Hematopoietic multipotent progenitor cell treated with erythropoietin and hydrocortisone succinate and interleukin-3 and kit ligand, for 8 days (in vitro differentiated cells): ENCODE measurements at places on chromosomes 3 and 15.

DNA sequence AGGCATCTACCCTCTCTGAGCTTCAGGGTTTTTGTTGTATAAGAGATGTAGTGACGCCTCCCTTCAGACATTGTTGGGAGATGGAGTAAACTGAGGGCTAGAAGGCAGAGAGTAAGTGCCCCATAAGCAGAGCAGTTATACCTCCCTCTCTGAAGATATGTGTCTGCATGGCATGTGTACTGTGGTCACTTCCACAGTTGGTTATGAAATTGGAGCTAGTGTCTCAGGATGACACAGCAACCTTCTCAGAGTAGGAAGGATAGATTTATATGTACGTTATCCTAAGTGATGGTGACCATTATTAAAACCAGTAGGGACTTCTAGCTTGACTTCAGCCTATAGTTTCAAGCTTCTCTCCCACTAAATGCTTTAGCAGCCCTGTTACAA is 17.9 kb downstream of the PXK start:
- peak; percentile 20 for DNase-seq

DNA sequence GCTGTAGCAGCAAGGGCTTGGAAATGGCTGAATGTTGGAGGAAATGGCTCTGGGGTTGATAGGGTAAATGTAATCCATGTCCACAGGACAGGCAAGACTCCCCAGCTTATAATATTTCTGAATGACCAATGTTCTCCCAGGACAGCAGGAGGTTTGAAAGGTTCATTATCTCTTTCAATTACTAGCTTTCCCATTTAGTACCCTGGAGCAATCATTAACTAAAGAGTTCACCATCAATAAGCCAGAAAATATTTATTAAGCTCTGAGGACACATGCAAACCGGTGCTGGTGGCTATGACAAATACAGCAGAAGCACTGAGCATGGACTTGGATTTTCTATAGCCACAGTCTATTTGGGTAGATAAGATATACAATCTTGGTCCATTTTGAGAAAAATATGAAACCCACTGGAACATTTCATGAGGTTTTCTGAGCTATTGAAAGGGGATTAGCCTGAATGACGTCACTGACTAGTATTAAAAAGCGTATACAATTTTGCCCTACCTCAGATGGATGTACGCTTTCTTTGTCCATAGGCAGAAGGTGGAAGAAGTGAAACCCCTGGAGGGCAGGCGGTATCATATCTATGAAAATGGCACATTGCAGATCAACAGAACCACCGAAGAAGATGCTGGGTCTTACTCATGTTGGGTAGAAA is 166.2 kb downstream of the CHL1 start:
- DNase-seq = no peak

GRCh38 chr3:81436182-81436581 is 325.3 kb downstream of the GBE1 start:
- no peak for DNase-seq

DNA sequence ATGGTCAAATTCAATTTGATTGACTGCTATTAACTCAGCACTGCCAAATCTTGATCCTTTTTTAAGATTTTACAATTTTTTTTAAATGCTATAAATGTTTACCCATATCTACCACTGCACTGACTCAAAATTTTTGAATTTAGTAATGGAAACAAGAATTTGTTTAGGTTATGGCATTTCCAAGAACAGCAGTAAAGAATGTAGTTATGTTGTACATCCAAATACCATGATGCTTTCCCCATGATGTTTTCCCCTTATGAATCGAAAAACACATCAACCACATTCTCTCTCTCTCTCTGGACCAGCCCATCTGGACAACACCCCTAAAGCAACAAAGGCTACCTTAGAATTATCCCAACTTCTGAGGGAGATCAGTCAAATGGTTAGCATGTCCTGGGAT is 14.2 kb downstream of the CHRM5 start:
- no peak for DNase-seq

DNA sequence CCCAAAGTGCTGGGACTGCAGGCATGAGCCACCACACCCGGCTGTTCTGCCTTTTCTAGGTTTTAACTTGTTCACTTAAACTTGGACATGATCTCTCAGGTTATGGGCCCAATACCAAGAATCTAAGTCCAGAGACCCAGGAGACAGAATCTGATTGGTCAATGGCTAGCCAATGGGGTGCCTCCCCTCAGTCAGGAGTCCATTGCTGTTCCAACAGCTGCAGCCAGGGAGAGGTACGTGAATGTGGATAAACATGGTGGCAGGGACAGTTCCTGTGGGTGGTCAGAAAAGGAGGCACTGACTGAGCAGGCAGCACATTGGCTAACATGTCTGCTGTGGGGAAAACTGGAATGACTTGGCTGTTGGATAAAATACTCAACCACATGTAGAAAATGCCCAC is 140.3 kb downstream of the RPLP1 start:
- DNase-seq = peak; percentile 9

- DNase-seq = no peak
Observed at GRCh38 chr15:78052001-78052401, 25.5 kb downstream of the TBC1D2B start.

DNA sequence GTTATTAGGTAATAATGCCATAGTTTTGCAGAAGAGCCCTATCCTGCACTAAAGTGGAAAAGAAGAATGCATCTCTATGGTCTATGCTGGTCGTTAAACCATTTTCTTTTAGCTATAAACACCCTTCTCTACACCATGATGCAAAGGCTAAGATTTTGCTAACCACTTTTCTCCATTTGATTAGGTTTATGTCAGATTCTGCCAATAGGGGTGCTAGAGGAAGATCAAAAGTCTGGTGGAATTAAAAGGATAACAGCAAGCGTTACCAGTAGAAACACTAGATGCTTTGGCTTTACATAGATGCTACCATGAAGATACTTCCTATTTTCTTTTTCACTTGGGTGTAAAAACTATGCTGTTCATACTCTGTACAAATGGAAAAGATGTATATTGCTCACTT is 669.8 kb upstream of the ARPP21 start:
- no peak for DNase-seq

GRCh38 chr15:52234596-52235541 is 43.7 kb upstream of the GNB5 start:
- no peak for DNase-seq

GRCh38 chr15:52326756-52327155 is 31.2 kb upstream of the MYO5C start:
- DNase-seq = no peak

DNA sequence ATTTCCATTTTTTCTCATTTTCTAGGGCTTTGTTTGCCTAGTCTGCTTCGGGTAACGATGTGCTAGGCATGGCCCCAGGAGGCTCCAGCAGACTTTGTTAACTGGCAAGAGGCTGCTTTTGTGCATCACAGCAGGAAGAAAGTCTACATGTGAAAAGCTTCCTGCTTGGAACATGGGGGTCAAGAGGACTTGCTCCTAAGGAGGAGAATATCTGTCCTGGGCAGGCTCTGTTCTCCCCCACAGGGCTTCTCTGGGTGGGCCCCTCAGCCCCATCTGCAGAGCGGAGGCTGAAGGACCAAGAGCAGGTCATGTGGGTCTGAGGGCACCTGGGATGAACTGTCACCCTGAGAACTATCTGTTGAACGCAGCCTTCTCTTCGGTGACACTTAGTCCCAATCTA is 94.7 kb downstream of the CCNL1 start:
- no peak for DNase-seq

GRCh38 chr3:152076148-152076547 is 192.6 kb upstream of the MBNL1 start:
- DNase-seq = peak; percentile 16

DNA sequence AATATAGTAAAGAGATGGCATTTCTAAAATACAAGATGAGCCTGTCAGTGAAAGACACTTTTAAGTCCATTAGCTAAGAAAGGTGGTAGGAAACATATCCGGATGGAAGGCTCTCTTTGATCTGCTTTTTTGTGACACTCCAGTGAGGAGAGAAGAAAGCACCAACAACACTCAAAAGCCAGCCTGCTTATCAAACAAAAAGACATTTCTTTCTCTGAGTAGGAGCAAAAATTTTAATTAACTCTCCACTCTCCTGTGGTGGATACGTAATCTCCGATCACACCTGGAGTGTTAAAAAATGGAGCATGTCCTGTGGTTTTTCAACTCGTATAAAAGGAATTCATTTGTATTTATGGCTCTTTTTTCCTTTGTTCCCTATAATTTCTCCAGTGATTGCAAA is 65.3 kb downstream of the OXNAD1 start:
- DNase-seq = no peak

- no peak for DNase-seq
Observed at GRCh38 chr15:86654501-86654900, 574.8 kb downstream of the AGBL1 start.

GRCh38 chr3:51539291-51539941 is 897 bp downstream of the RAD54L2 start:
- DNase-seq = peak; percentile 76

DNA sequence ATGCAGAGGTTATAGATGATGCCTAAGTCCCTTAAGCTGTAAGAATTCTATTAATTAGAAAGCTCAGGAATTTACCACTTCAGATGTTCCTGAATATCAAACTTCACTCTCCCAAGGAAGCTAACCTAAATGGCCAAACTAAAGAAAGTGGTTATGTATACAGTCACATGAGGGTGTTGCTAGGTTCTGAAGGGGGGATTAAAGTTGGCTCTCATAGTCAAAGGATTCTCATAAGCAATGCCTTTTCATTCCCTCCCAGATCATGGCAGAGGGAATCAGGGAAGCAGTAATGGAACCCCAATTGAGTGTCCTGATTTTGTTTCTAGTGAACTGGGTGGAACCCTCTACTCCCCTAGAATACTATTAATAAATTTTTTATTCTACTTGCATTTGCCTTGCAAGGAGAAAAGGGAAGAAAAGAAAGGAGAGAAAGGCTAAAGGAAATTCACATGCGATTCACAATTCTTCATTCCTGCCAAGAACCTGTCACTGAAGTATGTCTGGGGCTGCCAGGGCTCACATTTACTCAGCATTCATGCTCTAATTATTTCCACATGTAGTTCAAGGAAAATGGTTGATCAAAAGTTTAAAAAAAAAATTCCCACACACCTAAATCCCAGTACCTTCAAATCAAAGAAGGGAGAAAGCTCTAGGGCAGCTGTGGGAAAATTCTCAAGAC is 25.1 kb downstream of the FSTL1 start:
- no peak for DNase-seq

- no peak for DNase-seq
Observed at GRCh38 chr3:64049136-64049535, 25.8 kb upstream of the PSMD6 start.

DNA sequence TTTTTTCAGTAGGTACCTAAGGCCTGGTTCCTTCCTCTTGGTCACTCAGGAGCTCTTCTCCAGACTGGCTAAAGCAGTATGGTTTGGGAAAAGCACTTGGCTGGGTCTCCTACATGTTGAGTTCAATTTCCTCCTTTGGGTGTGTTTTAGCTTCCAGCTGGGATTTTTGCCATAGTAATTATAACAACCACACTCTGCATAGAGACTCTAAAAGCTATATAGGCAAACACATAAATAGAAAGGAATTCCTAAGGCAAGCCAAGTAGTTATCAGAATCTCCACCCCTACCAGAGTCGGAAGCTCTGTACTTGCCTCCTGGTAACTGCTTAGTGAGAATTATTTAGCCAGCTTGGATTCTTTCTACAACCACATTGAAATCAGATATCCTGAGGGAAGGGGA is 48.6 kb downstream of the FOXL2 start:
- DNase-seq = no peak

DNA sequence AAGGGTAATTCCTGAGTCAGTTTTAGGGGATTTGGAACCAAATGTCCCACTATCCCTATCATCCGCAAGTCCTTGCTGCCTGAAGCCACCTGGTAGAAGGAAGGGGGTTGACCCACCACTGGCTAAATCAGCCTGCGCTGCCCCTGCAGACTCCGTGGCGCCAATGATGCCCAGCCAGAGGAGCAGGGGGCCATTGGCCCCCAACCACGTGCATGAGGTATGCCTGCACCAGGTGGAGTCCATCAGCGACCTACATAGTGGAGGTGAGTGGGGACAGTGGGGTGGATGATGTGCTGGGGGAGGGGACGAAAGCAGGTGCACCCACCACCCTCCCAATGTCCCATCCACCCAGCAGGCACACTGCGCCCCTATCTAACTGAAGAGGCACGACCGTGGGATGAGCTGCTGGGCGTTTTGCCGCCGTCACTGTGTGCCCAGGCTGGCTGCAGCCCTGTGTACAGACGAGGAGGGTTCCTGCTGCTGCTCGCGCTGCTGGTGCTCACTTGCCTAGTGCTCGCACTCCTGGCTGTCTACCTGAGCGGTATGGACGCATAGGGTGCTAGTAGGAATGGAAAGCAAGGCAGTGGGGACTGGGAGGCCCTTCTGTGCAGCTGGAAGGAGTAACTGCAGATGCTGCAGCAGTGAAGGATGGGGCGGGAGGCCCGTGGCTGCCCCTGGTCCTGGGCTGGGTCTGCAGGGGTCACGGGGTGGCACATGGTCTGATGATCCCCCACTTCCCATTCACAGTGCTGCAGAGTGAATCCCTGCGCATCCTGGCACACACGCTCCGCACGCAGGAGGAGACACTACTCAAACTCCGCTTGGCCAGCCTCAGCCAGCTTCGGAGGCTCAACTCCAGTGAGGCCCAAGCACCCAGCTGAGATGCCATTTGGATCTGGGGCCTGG is 5.7 kb downstream of the IFRD2 start:
- no peak for DNase-seq

- DNase-seq = no peak
Observed at GRCh38 chr3:87247430-87247773, 20.3 kb downstream of the CHMP2B start.

DNA sequence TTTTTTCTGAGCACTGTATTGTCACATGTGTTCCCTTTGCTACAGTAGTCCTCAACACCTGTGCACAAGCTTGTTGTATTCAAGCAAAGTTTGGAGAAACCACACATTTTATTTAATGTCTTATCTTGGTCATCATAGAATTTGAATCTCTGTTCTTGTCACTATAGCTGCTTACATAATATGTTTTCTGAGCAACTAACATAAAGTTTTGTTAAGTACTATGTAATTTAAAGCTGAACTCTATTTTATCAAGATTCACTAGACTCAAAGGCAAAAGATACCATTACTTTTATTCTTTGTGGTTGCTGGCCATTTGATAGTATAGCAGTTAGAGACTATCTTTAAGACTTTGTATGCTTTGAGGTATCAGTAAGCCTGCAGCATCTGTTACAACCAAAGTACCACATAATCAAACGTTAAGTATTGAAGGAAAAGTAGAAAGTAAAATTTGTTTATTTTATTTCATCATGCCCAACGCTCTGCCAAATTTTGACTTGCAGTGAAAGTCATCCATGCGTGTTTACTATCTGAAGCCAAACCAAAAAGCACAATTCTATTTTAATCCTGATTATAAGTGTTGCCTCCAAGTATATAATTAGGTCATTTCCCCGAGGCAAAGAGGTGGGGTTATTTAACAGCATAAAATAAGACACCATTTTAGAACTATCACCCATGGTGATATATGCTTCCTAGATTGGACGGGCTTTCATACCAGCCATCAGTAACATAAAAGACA is 10.3 kb upstream of the ABHD10 start:
- DNase-seq = no peak

DNA sequence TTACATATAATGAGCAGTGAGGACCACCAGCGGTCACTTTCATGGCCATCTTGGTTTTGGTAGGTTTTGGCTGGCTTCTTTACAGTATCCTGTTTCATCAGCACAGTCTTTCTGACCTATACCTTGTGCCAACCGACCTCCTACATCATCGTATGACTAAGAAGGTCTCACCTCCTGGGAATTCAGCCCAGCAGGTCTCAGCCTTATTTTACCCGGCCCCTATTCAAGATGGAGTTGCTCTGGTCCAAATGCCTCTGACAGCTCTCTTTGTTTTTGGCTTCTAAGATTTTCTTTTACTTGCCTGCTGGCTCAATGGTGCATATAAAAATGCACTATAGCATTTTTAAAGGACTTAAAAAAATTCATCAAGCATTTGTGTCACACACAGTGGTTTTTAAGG is 3.2 kb upstream of the MME start:
- no peak for DNase-seq
